ENCODE measurements at places on chromosomes 16 and 17. TPM values are rescaled to one million over a fixed set of nuclear protein-coding genes. Genes with fewer than 3 reads are reported as not detected.

NR1D1 gene
- 1.3 TPM for total RNA-seq

KRTAP2-1 gene
- total RNA-seq = not detected

PYDC1 gene
- not detected for total RNA-seq

SLC5A11 gene
- total RNA-seq = not detected

ULK2 gene
- total RNA-seq = 9.5 TPM

EVI2A gene
- 2.1 TPM for total RNA-seq

SERPINF2 gene
- total RNA-seq = not detected

ADAD2 gene
- total RNA-seq = not detected

AXIN1 gene
- 19.0 TPM for total RNA-seq

RHBDF1 gene
- 34.0 TPM for total RNA-seq

NPIPB13 gene
- total RNA-seq = not detected

ARHGAP23 gene
- 49.5 TPM for total RNA-seq

WNT3 gene
- total RNA-seq = 0.50 TPM

P2RX1 gene
- under 0.01 TPM for total RNA-seq

HAS3 gene
- total RNA-seq = under 0.01 TPM

ANKRD40CL gene
- not detected for total RNA-seq

HSD17B1 gene
- total RNA-seq = 0.84 TPM

STH gene
- not detected for total RNA-seq

SPEM2 gene
- total RNA-seq = not detected

NSRP1 gene
- 6.2 TPM for total RNA-seq

CCT6B gene
- 0.15 TPM for total RNA-seq

ACACA gene
- total RNA-seq = 42.7 TPM

ZDHHC7 gene
- 67.0 TPM for total RNA-seq

KRTAP1-1 gene
- total RNA-seq = not detected

FBXO31 gene
- total RNA-seq = 17.7 TPM

TPSB2 gene
- not detected for total RNA-seq

GDPD3 gene
- 0.17 TPM for total RNA-seq

SLC16A6 gene
- total RNA-seq = 0.50 TPM

NGFR gene
- under 0.01 TPM for total RNA-seq

NOS2 gene
- total RNA-seq = not detected

SAMD14 gene
- 1.0 TPM for total RNA-seq

CD300LB gene
- total RNA-seq = not detected

CIITA gene
- total RNA-seq = under 0.01 TPM

CLDN7 gene
- total RNA-seq = 11.3 TPM

RHBDL3 gene
- total RNA-seq = not detected

NAGLU gene
- total RNA-seq = 31.4 TPM

HSD3B7 gene
- total RNA-seq = 20.7 TPM

TMEM170A gene
- 5.5 TPM for total RNA-seq

LRRC37A gene
- total RNA-seq = 0.67 TPM

USP36 gene
- 10.4 TPM for total RNA-seq

ABCA9 gene
- total RNA-seq = not detected

RGS11 gene
- 0.17 TPM for total RNA-seq

OTOP2 gene
- not detected for total RNA-seq

C1QTNF8 gene
- total RNA-seq = not detected

BIRC5 gene
- 100 TPM for total RNA-seq

RGS9 gene
- total RNA-seq = 0.84 TPM

ITGAX gene
- total RNA-seq = under 0.01 TPM

KRT33A gene
- not detected for total RNA-seq

CSH1 gene
- not detected for total RNA-seq

CPNE2 gene
- total RNA-seq = 13.2 TPM

SSH2 gene
- 5.4 TPM for total RNA-seq

ZNF286A gene
- 30.6 TPM for total RNA-seq

TBC1D3 gene
- total RNA-seq = not detected

Measured in bronchus fibroblast of lung (primary cell).